Natural killer cell (primary cell): ENCODE measurements at places on chromosomes 7 and 10. TPM values are rescaled to one million over a fixed set of nuclear protein-coding genes. Genes with fewer than 3 reads are reported as not detected.

Gene FKBP6
- total RNA-seq = not detected

Gene TMEM168
- 21.0 TPM for total RNA-seq

Gene MACC1
- total RNA-seq = 0.09 TPM

Gene BMPER
- 0.64 TPM for total RNA-seq

GRCh38 chr7:156519070-156519469 is 121.5 kb upstream of the RNF32 start:
- H3K27ac ChIP-seq = no peak overlapping the region
- no peaks in the 10 kb centered on the region for H3K4me1 ChIP-seq
- H3K4me3 ChIP-seq = no peak overlapping the region
- H3K36me3 ChIP-seq = no peaks in the 10 kb centered on the region
- DNase-seq = no peak

DNA sequence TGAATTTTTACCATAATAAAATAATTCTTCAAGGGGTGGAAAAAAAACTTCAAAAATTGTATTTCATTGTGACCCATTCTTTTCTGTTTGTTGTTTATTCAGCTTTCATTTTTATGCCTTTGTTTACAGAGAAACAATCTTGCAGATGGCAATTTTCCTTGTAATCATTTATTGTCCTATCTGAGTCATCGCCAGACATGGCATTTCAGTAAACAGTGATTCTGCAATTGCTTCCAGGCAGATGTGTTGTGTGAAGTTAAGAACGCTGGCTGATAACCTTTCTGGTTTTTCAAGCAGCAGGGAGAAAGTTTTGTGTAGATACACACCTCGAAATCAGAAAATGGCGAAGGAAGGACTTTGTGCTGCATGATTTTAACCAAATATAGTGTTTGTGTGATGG is 80.7 kb upstream of the RPA3 start:
- H3K27me3 ChIP-seq = no peaks in the 10 kb centered on the region
- H3K4me1 ChIP-seq = no peaks in the 10 kb centered on the region
- DNase-seq = no peak
- no peak overlapping the region for H3K27ac ChIP-seq

- no peak for DNase-seq
- H3K4me1 ChIP-seq = peaks cover 24% of the 10 kb centered on the region
- H3K4me3 ChIP-seq = no peak overlapping the region
- no peak overlapping the region for H3K27ac ChIP-seq
These were observed 30.7 kb downstream of the DUSP5 start for GRCh38 chr10:110528224-110528996.

DNA sequence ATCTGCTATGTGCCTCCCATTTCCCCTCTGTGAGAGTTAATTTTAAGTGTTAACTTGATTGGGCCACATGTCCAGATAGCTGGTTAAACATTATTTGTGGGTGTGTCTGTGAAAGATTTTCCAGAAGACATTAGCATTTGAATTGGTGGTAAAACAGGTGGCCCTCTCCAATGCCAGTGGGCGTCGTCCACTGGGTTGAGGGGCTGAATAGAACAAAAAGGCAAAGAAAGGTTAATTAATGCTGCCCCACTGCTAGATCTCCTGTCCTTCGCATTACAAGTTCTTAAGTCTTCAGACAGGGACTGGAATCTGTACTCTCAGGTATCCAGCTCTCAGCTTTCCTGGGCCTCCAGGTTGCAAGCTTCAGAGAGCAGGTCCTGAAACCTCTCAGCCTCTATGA is 1160.9 kb upstream of the LRRN3 start:
- H3K27ac ChIP-seq = no peak overlapping the region
- H3K4me3 ChIP-seq = no peak overlapping the region
- no peak for DNase-seq
- H3K4me1 ChIP-seq = no peaks in the 10 kb centered on the region

DNA sequence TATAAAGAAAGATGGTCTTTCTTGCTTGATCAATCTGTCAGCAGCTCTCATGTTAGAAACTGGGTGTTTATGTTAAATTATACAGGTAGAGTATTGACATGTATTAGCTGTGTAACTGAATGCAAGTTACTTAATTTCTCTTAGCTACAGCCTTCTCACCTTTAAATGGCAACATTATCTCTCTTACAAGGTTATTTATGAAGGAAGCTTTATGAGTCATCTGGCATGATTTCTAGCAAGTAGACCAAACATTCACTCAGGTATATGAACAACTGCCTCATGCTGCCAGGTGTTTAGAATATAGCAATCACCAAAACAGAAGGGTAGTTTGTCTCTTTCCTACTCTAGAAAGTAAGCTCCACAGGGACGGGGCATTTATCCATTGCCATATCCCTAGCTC is 8.5 kb downstream of the ARL4A start:
- H3K4me3 ChIP-seq = no peak overlapping the region
- no peaks in the 10 kb centered on the region for H3K36me3 ChIP-seq
- no peak for DNase-seq
- H3K4me1 ChIP-seq = no peaks in the 10 kb centered on the region
- no peaks in the 10 kb centered on the region for H3K27me3 ChIP-seq

- no peak overlapping the region for H3K4me3 ChIP-seq
- no peaks in the 10 kb centered on the region for H3K36me3 ChIP-seq
- no peak for DNase-seq
- H3K27ac ChIP-seq = no peak overlapping the region
These were observed 34.6 kb upstream of the PLPP4 start for GRCh38 chr10:120422457-120422856.

DNA sequence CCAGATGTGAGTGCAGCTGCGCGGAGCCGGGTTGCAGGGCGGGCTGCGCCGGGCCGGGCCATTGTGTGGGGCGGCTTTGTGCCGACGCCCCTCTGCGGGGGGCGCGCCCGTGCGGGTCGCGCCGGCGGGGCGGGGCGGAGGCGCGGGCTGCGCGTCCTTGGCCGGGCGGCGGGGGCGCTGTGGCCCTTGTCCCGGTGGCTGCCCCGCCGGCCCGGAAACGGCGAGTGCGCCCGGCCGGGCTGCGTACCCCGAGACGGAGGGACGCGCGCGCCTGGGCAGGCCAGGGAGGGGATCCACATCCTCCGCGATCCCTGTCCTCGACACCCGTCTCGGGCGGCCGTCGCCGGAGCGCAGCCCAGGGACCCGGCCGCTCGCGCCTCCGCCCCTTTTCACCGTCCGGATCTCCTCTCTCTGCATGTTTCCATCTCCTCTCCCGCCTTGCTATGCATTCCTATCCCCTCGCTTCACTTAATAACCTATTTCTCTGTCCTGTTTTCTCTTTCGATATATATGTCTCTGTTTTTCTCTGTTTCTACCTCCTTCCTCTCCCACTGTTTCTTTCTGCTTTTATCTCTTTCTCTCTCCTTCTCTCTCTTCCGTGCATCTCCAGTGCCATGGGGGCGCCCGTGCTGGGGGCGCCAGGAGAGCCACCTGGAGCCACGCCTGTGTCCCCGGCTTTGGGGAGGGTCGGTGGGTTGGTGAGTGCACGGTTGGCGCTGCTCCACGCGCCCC is 765 bp downstream of the PFKFB3 start:
- peak overlapping the region; percentile 42 for H3K27ac ChIP-seq
- peaks cover 31% of the 10 kb centered on the region for H3K4me1 ChIP-seq
- peak; percentile 55 for DNase-seq
- no peaks in the 10 kb centered on the region for H3K36me3 ChIP-seq
- peaks cover 2% of the 10 kb centered on the region for H3K27me3 ChIP-seq
- peak overlapping the region; percentile 59 for H3K4me3 ChIP-seq

DNA sequence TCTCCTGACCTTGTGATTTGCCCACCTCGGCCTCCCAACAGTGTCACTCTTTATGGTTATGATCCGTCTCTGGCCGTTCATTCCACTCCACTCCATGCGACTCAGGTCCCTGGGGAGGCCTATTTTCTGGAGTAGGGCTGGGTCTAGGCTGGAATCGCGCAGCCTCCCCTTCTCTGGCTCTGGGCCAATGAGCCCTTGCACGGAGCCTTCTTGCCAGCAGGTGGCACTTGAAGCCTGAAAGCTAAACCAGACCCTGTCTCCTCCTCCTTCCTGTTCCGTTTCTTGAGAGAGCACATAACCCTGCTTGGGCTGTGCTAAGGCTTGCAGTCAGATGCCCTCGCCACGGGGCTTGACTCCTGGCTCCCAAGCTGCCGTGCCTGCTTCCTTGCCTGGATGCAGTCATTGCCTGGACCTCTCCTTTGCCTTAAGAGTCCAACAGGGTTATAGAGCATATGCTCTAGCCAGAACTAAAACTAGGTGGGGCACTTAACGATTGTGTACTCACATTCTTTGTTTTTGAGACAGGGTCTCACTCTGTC is 9.6 kb upstream of the DNAJB12 start:
- H3K27ac ChIP-seq = peak overlapping the region; percentile 8
- peaks cover 15% of the 10 kb centered on the region for H3K4me1 ChIP-seq
- H3K27me3 ChIP-seq = no peaks in the 10 kb centered on the region
- peak; percentile 78 for DNase-seq
- H3K36me3 ChIP-seq = peaks cover 6% of the 10 kb centered on the region

- no peak for DNase-seq
- H3K36me3 ChIP-seq = no peaks in the 10 kb centered on the region
- no peaks in the 10 kb centered on the region for H3K27me3 ChIP-seq
- H3K4me1 ChIP-seq = no peaks in the 10 kb centered on the region
- H3K27ac ChIP-seq = no peak overlapping the region
These were observed 80.3 kb downstream of the BICC1 start for GRCh38 chr10:58593008-58593407.
